Body of pancreas (tissue), 4 donors: ENCODE measurements at places on chromosomes 7 and 10. TPM values are rescaled to one million over a fixed set of nuclear protein-coding genes. Genes with fewer than 3 reads are reported as not detected.

GRCh38 chr10:51230887-51231585 is 156.7 kb downstream of the PRKG1 start:
- H3K27me3 ChIP-seq = no peaks in the 10 kb centered on the region
- H3K4me1 ChIP-seq = no peaks in the 10 kb centered on the region
- H3K36me3 ChIP-seq = no peaks in the 10 kb centered on the region
- no peak for DNase-seq
- H3K27ac ChIP-seq = no peak overlapping the region

DNA sequence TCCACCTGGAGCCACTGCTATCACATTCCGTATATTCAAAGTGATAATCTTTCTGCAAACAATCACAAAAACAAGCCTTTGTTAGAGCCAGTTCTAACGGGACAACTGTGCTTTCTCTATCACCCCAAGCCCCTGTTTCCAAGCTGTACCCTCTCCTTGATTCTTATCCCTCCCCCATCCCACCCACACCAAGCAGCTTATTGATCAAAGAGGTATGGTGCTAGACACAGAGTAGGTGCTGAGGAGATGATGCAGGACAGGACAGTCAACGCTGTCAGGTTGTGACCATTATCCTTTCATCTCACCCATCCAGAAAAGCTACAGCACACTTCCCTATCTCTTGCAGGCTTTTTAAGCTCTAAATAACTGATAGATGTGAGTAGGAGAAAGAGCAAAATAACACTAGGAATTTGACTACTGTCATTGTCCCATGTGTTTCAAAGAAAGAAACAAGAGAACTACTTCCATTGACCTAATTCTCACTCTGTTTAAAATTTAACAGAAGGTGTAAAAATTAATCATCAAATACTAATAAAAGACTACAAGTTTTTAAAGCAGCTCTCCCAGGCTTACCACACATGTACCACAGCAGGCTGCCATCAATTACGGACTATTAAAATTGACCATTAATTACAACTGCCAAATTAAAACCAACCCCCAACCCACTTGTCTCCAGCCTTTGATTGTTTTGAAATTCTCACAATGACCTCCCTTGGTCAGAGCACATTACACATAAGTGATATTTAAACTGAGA is 94.3 kb downstream of the ELAPOR2 start:
- peaks cover 6% of the 10 kb centered on the region for H3K4me1 ChIP-seq
- no peak overlapping the region for H3K4me3 ChIP-seq
- DNase-seq = no peak
- H3K27ac ChIP-seq = peak overlapping the region; percentile 29

- peaks cover 45% of the 10 kb centered on the region for H3K4me1 ChIP-seq
- peak; percentile 81 for DNase-seq
- peak within 1 kb of the TSS; percentile 86 for H3K27ac ChIP-seq
- H3K27me3 ChIP-seq = no peaks in the 10 kb centered on the region
Measured at GRCh38 chr10:95290461-95291364, at the start of gene PDLIM1. PDLIM1 (minus strand) TSS chr10:95291003; CDS start chr10:95290915, 88 bp downstream.

GRCh38 chr7:106723398-106723797 is 62.4 kb upstream of the CCDC71L start:
- DNase-seq = no peak
- no peak overlapping the region for H3K4me3 ChIP-seq
- no peaks in the 10 kb centered on the region for H3K36me3 ChIP-seq
- no peak overlapping the region for H3K27ac ChIP-seq
- H3K4me1 ChIP-seq = no peaks in the 10 kb centered on the region

GRCh38 chr7:115758025-115758424 is 272.5 kb downstream of the TFEC start:
- no peak overlapping the region for H3K4me3 ChIP-seq
- no peak overlapping the region for H3K27ac ChIP-seq
- H3K27me3 ChIP-seq = no peaks in the 10 kb centered on the region
- H3K4me1 ChIP-seq = no peaks in the 10 kb centered on the region

GRCh38 chr10:110651044-110651958 is 7.2 kb downstream of the RBM20 start:
- no peak overlapping the region for H3K4me3 ChIP-seq
- H3K27ac ChIP-seq = no peak overlapping the region
- H3K36me3 ChIP-seq = no peaks in the 10 kb centered on the region

PTPN20 gene
- 0.99 TPM for total RNA-seq

DNA sequence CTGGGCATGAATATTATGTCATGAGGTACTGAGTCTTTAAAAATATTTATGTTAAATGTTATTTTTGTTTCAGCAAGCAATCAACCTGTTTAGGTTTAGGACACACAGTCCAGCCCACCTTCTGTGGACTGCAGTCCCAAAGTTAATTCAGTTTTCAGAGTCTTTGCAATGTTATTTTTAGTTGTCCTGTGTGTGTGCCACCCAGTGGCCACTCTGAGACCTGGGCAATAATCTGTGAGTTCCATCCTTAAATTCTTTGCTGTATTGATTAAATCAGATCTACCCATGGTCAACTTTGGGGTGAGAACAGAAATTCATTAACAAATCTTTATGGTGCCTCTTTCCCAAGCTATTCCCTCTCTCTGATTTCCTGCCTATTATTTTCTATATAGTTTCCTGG is 415.1 kb downstream of the CCSER2 start:
- H3K27me3 ChIP-seq = no peaks in the 10 kb centered on the region
- no peaks in the 10 kb centered on the region for H3K36me3 ChIP-seq
- H3K4me3 ChIP-seq = no peak overlapping the region
- no peaks in the 10 kb centered on the region for H3K4me1 ChIP-seq
- no peak for DNase-seq
- no peak overlapping the region for H3K27ac ChIP-seq

GRCh38 chr7:10268034-10268433 is 705.6 kb upstream of the PHF14 start:
- H3K4me1 ChIP-seq = peaks cover 20% of the 10 kb centered on the region
- no peaks in the 10 kb centered on the region for H3K27me3 ChIP-seq
- no peak overlapping the region for H3K27ac ChIP-seq

TEX36 gene
- total RNA-seq = not detected

CUBN gene
- 3.6 TPM for total RNA-seq

DNA sequence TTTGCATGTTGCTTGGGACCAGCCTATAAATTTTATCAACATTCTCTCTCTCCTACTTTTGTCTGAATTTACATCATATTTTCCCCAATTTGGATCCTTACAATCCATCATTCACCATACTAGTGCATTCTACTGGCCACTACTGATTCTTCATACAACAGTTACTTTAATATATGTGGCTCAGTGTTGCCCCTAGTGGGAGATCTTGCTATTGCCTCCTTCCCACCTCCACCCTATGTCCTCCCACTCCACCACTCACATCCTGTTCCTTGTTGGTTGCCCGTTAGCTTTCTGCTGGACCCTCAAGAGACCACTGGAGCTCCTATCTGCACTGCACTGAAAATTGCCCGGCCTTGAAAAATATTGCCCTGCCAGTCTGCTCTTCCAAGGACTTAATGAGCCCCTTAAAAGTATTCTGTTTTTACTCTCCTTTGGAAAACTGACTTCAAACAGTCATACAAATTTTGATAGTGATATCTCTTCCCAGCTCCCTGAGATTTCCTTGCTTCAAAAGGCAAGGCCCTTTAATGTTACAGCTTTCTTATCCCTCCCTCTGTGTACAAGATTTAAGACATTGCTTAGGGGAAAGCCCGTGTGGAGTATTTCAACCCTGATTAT is 243.2 kb upstream of the TMEM229A start:
- H3K4me1 ChIP-seq = no peaks in the 10 kb centered on the region
- no peak overlapping the region for H3K27ac ChIP-seq
- H3K36me3 ChIP-seq = no peaks in the 10 kb centered on the region
- DNase-seq = peak; percentile 55
- H3K27me3 ChIP-seq = no peaks in the 10 kb centered on the region

DNA sequence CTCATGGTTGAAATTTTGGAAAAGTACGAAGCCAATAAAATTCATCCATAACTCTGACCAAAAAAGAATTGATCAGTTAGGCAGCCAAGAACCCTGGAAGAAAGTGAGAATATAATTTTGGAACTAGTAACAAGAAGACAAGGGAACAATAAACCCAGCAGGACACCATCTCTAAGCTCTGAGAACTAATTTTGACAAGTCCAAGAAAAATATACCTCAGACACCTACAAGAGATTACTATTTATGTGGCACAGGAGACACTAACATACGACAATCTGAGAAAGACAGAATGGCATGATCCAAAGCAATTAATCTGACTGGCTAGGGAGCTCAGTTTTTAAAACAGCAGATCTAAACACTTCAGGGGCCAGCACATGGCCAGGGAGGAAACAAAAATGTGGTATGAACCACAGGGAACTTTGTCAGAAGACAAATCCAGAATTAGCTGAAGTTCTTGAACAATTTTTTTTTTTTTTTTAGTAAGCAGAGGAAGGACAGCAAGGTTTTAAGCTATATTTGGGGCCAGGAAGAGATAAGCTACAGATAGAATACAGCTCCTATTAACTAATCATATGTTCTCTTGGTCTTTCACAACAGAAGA is 38.9 kb downstream of the PARD3 start:
- peaks cover 39% of the 10 kb centered on the region for H3K4me1 ChIP-seq
- no peak overlapping the region for H3K4me3 ChIP-seq
- no peak for DNase-seq
- H3K36me3 ChIP-seq = no peaks in the 10 kb centered on the region

TLX1 gene
- total RNA-seq = not detected

COL28A1 gene
- 13.8 TPM for total RNA-seq

DNA sequence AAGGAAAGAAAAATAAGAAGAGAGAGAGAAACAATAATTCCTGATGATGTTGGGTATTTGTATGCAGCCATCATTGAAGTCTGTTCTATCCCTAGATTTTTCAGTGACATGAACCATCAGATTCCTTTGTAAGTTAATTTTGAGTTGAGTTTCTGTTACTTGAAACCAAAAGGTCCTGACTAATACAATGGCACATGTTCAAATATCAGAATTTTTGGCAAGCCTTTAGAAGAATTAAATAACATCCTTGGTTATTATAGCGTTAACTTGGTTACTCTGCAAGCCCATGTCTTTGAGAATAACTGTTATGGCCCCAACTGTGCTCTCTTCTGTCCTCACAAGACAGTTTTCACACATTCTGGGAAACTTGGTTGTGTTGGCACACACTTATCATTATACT is 66.5 kb downstream of the SYPL1 start:
- H3K36me3 ChIP-seq = no peaks in the 10 kb centered on the region
- no peak overlapping the region for H3K4me3 ChIP-seq
- no peak for DNase-seq
- no peaks in the 10 kb centered on the region for H3K27me3 ChIP-seq
- H3K4me1 ChIP-seq = peaks cover 15% of the 10 kb centered on the region
- no peak overlapping the region for H3K27ac ChIP-seq

DNA sequence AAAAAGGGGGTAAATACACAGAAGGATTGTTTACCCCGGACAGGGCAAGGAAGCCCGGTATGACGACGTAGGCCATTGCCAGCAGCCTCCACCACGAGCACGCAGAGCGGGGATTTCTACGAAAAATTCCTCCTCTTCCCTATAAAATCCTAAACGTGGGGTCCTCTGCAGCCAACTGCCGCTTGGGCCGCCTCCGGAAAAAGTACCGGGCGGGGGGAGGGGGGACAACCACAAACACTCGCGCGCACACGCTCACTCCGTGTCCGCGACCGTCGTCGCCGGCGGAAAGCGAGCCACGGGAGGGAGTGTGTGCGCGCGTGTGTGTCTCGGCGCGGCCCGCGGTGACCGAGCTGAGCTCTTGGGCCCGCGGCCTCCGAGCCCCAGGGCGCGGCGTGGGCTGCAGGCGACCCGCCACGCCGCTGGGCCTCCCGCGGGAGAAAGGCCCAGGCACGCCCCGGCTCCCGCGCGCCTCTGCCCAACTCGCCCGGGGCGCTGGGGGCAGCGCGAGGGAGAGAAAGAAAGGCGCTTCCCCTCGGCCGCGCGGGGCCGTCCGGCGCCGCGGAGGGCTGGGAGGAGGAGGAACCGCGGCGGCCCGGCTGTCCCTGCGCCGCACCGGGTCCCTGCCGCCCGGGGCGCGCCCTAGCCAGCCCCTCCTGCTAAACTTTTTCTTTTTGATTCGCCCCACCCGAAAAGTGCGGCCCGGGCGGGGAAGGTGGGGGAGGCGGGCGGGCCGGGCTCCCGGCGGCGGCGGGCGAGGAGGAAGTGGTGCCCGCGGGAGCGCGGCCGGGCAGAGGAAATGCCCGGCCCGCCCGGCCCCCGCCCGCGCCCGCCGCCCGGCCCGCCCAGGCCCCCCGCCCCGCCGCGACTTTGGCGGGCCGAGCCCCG is 1.5 kb downstream of the CTBP2 start:
- H3K27ac ChIP-seq = peak overlapping the region; percentile 89
- H3K27me3 ChIP-seq = no peaks in the 10 kb centered on the region
- peaks cover 49% of the 10 kb centered on the region for H3K4me1 ChIP-seq
- no peak for DNase-seq
- no peaks in the 10 kb centered on the region for H3K36me3 ChIP-seq

DNA sequence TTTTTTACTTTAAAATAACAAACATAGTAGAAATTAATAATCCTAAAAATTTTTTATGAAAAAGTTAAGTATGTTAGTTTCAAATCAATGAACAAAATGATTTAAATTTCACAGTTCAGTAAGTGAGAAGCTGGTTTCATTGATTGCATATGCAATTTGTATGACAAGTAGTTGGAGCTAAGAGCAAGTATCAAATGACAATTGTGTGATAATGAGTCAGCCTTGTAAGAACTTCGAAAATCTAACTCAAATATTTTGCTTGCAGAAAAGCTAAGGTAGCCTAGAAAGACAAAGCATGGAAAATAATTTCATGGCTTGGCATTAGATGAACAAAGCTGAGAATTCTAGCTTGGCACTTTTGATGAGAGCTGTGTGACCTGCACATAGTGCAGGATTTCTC is 111.5 kb downstream of the HDAC9 start:
- no peak overlapping the region for H3K4me3 ChIP-seq
- H3K36me3 ChIP-seq = no peaks in the 10 kb centered on the region
- H3K4me1 ChIP-seq = no peaks in the 10 kb centered on the region
- no peak for DNase-seq
- no peak overlapping the region for H3K27ac ChIP-seq

GRCh38 chr10:130357951-130358350 is 221.8 kb downstream of the GLRX3 start:
- DNase-seq = no peak
- H3K4me3 ChIP-seq = no peak overlapping the region
- no peaks in the 10 kb centered on the region for H3K27me3 ChIP-seq

DNA sequence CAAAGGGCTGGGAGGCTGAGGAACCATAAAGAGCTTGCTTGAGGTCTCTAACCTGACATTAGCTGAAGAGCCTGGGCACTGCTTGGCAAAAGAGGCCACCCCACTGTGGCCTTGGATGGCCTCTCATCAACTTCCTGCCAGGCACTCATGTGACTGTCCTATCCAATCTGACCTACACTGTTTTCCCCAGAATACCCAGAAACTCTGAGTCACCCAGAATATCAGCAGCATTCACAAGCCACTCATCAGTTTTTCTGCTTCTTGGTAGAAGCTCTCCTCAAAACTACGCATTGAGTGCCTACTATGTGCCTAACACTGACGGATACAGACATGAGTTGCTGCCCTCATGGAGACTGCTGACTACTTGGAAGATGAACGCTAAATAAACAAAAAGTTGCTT is 4.1 kb upstream of the NT5C2 start:
- no peaks in the 10 kb centered on the region for H3K27me3 ChIP-seq
- no peaks in the 10 kb centered on the region for H3K36me3 ChIP-seq
- peak overlapping the region; percentile 44 for H3K27ac ChIP-seq
- no peak overlapping the region for H3K4me3 ChIP-seq
- DNase-seq = peak; percentile 67
